ENCODE measurements at places on chromosomes 2 and 18. TPM values are rescaled to one million over a fixed set of nuclear protein-coding genes. Genes with fewer than 3 reads are reported as not detected.
A peak's percentile ranks its signal among the peaks of the same experiment; 100 is the strongest.

The CDH20 gene
- not detected for total RNA-seq

The DUSP2 gene
- 44.4 TPM for total RNA-seq

The C2orf72 gene
- 27.9 TPM for total RNA-seq

DNA sequence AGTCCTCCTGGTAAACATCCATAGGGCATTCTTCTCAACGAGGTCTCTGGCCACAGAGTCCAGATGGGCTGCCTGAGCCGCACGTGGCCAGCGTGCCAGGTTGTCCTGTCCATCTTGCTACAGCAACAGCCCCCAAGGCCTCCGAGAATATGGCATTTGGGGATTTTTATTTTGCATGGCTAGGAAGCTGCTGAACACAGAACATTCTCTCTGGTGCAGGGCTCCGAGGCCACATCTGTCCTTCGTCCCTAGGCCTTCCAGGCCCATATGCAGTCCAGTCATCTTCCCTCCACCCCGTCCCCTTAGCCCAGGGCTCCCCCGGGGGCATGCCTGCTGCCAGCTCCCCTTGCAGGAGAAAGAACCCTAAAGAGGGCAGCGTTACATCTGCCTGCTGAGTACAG, 2.3 kb downstream of the HDAC4 start:
- DNase-seq = peak; percentile 55

- DNase-seq = peak; percentile 40
Observed at GRCh38 chr18:5030636-5031035, 166.4 kb downstream of the AKAIN1 start.

DNA sequence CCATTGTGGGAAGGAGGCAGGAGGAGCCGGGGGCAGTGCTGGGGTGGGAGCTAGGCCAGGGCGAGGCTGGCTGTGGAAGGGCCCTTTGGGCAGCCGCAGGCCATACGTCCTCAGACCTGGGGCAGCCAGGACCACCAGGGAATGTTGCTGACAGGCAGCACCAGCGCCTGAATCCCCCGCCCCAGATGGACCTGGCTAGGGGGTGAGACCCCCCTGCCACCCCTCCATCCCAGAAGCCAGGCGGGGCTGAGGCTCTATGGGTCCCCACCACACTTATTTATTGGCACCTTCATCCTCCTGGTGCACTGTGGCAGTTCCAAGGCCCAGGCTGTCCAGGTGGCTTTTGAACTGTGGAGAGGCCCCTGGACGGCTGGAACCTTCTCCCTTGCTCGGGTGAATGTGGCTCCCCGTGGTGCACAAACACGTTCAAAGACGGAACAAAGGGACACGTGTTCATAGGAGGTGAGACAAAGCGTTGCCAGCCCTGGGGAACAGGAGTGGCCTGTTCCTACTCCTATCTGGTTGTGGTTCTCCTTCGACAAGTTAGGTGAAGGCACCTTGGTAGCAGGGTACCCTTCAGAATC, 35.1 kb downstream of the RAMP1 start:
- DNase-seq = no peak

DNA sequence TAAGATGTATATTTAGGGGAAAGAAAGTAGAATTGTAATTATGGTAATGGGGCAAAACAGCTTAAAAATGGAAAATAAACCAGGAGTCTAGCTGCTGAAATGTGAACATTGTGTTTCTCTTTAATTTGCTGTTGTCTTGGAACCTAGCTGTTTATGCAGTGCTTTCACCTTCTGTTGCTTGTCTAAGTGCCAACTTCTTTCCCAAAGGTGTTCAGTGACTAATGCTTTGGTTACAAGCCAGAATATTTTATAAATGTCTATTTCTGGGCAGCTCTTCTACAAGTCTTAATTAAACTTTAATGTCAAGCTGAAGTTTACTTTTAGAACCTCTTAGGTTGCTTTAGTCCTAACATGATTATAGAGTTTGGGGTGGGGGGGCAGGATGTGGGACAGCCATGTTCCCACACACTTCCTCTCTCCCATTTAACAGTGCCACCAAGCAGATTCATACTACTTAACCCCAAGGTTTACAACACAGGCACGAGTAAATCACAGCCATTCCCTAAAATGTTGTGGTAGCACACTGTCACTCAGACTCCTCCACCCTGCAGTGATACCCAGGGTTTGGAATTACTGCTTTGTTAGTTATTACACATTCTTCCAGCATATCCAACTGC, 60.6 kb downstream of the ITGA4 start:
- DNase-seq = peak; percentile 84

GRCh38 chr18:8705961-8706790, 820 bp downstream of the MTCL1 start:
- DNase-seq = peak; percentile 4

DNA sequence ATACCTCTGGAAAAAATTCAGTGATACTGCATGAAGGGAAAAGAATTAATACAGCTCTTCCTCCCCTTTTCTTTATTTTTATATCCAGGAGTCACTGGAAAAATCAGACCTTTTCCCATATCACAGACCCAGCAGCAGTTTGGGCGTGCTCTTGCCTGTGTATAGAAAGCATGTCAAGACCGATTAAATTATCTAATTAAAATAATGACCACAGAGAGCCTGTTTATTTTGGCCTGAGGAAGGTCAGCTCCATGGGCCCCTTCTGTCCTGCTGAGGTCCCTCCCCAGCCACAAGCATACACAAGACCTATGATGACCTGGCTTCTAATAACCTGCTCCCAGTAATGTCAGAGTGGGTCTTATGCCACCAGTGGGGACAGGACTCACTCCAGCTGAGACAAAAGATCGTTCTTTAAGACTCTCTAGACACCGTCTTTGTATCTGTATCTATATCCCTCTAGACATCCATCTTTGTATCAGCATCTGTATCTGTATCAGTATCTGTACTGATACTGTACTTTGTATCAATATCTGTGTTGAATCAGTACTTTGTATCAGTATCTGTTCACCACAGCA, 147.8 kb downstream of the VAPA start:
- no peak for DNase-seq

DNA sequence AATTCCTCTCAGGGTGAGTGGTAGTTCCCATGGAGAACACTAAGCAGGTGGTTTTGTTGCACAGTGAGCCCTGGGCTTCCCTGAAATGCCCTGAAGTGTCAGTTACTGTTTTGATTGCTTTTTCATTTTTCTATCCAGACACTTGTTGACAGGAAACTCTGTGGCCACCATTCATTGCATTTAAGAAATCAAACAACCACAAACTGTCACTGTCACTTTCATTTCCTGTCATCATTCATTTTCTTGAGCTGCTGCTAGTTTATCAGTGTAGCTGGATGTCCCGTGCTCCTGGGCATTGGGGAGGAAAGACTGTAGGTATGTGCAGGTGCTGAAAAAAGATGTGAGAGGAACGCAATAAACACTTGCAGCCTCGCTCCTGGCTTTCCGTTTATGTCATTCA, 891.6 kb upstream of the ZEB2 start:
- no peak for DNase-seq

DNA sequence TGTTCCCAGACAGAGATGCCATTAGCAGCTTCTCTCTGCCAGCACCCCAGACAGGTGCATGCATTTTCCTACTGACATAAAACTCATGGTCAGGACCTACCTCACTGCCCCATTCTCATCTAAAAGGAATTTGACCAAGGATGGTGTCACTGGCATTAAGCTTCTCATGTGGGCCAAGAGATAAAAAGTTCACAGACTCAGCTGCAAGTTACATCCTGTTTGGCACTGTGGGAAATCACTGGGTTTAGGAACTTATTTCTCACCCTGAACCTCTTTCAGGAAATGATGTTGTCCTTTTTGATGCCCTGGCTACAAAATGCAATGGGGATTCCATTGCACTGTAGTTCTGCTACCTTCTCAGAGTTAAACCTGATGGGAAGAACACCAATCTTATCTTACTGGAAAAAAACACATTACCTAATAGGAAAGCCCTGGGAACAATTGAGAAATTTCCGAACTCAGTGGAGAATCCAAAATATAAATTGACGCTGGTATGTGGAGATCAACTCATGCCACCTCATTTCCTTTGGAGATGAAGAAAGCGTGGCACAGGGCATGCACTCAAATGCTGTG, 252.1 kb upstream of the COPS8 start:
- no peak for DNase-seq

- peak; percentile 35 for DNase-seq
Observed at GRCh38 chr2:210445116-210445707, 31.3 kb downstream of the LANCL1 start.

GRCh38 chr2:239038773-239039478, 191.0 kb downstream of the TWIST2 start:
- DNase-seq = no peak

DNA sequence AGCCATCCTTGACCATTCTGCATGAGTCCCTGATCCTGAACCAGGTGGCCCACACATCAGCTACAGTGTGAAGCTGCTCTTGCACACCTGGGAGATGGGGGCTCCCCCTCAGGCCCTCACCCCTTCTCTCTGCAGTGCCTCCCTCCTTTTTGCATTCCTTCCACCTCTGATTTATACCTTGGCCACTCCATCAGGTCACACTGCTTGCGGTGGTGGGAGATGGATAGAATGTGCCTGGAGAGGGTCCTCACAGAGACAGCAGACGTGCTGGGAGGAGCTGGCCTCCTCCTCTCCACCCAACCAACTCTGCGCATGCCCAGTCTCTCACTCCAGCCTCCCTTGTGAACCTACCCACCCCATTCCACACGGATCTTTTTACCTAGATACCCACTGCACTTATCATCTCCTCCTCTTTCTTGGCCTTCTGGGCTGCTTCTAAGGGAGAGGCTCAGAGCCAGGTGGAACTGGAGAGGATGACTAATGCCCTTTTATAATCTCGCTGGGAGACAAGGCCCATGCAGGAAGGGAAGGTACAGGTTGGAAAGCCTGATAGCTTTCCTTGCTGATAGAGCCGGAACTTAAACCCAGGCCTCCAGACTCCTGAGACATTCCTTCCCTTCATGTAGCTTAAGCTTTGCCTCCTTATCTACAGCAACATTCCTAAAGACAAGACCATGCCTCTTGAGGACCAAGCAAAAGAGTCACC, 205.1 kb downstream of the ZBTB7C start:
- DNase-seq = no peak

DNA sequence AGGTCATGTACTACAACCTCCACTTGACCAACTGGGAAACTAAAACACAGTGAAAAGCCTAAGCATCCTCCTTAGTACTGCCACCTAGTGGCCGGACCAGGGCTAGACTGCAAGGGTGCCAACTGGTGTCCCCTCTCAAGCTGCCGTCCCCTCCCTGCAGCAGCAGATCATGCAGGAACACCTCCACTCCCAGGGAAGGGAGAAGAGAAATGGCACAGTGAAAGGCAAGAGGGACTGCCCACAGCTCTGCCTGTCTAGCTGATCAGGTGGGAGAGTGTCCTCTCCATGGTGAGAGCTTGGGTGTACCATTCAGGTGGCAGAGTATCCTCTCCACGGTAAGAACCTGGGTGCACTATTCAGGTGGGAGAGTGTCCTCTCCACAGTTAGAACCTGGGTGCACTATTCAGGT, 78.1 kb downstream of the AAK1 start:
- peak; percentile 40 for DNase-seq

DNA sequence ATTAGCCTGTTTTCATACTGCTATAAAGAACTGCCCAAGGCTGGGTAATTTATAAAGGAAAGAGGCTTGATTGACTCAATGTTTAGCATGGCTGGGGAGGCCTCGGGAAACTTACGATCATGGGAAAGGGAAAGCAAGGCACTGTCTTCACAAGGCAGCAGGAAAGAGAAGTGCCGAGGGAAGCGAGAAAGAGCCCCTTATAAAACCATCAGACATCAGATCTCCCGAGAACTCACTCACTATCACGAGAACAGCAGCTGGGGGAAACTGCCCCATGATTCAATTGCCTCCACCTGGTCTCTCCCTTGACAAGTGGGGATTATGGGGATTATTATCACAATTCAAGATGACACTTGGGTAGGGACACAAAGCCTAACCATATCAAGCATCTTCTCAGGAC, 23.3 kb downstream of the RHOB start:
- no peak for DNase-seq

All from G401 (cell line).